ENCODE measurements at places on chromosomes 4 and X.
A peak's percentile ranks its signal among the peaks of the same experiment; 100 is the strongest.

GRCh38 chrX:112832481-112833095 is 8.0 kb downstream of the AMOT start:
- DNase-seq, result no peak

DNA sequence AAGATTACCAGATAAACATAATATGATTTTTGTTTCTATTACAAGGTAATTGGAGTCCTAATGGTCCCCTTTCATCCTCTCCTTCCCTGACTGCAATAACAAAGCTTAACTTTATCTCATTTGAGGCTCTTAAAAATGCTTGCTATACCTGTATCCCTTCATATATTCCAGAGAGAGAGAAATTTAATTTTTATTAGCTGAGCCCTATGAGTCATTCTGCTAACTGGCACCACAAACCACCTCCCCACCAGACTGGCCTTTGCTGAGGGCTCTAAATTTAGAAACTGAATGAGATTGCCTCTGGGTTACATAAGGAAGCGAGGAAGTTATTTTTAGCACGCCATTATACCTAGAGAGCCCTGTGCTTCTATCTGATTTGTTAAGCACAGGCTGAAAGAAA is 27.4 kb downstream of the CBLL2 start:
- no peak for DNase-seq

DNA sequence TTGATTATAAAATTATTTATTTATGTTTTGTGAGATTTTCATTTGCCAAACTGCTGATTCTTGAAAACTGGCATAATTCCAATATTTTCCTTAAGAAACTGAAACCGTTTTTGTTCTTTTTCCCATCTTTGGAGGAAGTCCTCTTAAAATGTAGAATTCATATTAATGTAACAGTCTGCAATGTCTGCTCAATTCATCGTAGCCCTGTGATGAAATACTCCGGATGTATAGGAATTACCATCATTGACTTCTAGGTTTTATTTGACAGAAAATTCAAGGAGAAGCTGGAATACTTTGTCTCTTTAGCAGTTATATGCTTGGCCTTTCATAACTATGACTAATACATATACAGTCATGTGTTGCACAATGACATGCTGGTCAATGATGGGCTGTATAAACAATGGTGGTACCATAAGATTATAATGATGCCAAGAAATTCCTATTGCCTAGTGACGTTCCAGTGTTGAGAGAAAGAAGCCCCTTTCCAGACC is 185.0 kb upstream of the GPRIN3 start:
- DNase-seq, result no peak

- DNase-seq, result no peak
Measured at GRCh38 chrX:40506201-40506985, 74.4 kb upstream of the ATP6AP2 start.

DNA sequence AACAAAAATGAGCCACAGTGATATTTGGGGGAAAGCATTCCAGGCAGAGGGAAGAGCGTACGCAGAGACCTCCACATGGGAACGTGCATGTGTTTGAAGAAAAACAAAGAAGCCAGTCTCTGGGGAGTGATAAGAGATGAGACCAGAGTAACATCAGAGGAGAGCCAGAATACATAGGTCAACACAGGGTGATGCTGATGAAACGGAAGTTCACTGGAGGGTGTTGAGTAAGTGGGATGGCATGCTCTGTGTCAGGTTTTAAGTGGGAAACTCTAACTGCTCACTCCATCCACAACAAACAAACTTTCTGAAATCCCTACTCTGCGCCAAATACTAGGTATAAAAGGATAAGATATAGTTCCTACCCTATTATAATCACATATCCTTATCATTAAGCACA is 110.0 kb downstream of the ARHGAP6 start:
- no peak for DNase-seq

- DNase-seq, result no peak
Measured at GRCh38 chrX:10570601-10571000, 49.8 kb downstream of the MID1 start.

DNA sequence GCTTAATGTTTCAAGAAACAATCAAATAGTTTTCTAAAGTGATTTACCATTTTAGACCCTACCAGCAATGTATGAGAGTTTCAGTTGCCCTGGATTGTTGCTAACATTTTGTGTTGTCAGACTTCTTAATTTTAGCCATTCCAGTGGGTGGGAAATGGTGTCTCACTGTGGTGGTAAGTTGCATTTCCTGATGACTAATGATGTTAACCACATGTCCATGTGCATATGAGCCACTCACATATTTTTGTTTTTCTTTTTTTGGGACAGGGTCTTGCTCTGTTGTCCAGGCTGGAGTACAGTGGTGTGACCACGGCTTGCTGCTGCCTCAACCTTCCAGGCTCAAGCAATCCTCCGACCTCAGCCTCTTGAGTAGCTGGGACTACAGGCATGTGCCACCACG is 48.3 kb downstream of the MED28 start:
- DNase-seq, result no peak

DNA sequence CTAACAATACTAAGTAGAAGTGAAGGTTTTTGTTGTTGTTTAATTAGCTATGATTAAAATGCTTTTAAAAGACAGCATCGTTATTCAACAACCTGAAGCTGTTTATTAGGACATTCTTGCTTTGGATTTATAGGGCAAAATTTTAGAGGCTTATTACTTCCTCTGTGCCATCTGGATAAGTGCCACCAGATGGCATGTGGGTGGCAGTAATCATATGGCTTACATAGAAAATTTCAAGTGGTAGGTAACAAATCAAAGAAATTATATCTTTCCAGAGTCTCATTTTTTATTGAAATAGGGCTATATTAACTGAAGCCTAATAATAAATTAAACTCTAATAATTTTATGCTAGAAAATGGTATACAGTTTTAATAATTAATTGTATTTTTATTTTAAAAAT is 83.3 kb upstream of the HTR2C start:
- no peak for DNase-seq

DNA sequence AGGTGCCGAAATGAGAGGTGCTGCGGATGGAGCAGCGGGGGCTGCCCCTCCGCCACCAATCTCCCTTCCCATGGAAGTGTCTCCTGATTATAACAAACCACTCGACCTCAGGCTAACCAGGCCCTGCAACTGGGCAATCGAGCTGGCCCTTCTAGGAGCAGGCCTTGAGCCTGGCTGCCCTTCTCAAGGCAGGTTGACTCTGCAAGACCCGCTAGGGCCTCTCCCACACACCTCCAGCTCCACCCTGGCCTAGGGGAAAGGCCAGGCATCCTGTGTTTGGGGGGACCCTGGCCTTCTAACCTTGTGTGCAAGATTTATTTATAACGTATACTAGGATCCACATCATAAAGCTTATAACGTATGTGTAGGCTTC is 3.7 kb upstream of the BCOR start:
- DNase-seq, result no peak

GRCh38 chrX:53224860-53225797 is at the start of gene KDM5C:
TSS of gene KDM5C (minus strand) at chrX:53225207. CDS start at chrX:53224889, 318 bp downstream.
- DNase-seq, result peak; percentile 80

- no peak for DNase-seq
Measured at GRCh38 chrX:150051096-150051495, 112.8 kb upstream of the EOLA2 start.

GRCh38 chr4:61896634-61897033 is 696.5 kb downstream of the ADGRL3 start:
- DNase-seq, result no peak

DNA sequence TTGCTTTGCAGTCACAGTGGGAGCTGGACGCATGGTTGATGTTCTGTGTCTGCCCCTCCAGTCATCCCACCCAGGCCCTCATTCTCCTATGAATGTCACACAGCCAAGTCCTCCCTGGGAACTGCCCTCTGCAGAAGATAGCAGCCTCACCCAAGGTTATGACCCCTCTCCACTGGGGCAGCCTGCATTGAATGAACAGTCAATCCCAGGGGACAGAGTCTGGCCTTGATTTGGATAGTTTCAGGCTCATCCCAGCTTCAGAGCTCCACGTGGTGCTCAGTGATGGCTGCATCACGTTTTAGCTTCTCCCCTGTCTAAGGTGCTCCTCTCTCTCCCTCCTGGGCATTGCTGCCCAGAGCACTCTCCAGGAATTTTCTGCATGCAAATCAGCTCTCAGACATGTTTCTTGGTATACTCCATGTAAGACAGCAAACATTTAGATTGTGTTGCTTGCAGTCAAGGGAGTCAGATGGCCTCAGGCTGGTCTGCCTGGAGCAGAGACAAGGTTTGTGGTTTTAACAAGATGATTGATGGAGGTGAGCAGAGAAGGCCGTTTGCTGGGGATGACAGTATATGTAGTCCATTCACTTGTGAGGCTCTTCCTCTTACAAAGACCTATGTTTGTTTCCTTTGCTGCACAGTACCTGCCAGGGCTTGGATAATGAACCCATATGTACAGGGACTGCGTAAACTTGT is 56.1 kb upstream of the MSX1 start:
- DNase-seq, result no peak
